Type B pancreatic cell (in vitro differentiated cells): ENCODE measurements at places on chromosomes 5 and 9. TPM values are rescaled to one million over a fixed set of nuclear protein-coding genes. Genes with fewer than 3 reads are reported as not detected.

Gene DRD1
- total RNA-seq, result 0.17 and 0.87 TPM in 2 replicates

Gene LMX1B
- total RNA-seq, result 13.6 and 33.6 TPM in 2 replicates

Gene CCDC171
- total RNA-seq, result 1.5 and 7.4 TPM in 2 replicates

Gene SPAG8
- total RNA-seq, result 0.71 and 14.2 TPM in 2 replicates

Gene COMMD10
- 21.8 and 28.6 TPM in 2 replicates for total RNA-seq

DNA sequence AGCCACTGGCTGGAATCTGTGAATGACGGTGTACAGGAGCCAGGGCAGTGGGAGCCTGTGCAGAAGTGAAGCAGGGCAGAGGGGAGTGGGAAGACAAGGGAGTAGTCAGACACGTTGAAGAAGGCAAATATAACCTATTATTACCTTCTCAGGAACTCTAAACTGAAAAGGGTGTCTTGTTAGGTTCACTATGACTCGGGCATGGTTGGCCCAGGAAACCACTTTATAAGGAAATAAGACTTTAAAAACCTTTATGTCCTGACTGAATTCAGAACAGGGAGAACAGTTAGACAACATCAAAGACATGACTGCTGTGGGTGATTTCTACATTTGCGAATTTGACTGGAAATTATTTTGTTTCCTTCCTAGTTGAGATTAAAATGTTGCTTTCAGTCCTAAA lies 107.5 kb downstream of the ACER2 start:
- no peak for DNase-seq

GRCh38 chr5:50711280-50711679 lies 44.8 kb downstream of the PARP8 start:
- DNase-seq, result no peak

- no peak for DNase-seq
Measured at GRCh38 chr5:173733425-173733824, 117.0 kb upstream of the BOD1 start.

- no peak for DNase-seq
Measured at GRCh38 chr5:75325242-75325641, 11.8 kb upstream of the HMGCR start.

DNA sequence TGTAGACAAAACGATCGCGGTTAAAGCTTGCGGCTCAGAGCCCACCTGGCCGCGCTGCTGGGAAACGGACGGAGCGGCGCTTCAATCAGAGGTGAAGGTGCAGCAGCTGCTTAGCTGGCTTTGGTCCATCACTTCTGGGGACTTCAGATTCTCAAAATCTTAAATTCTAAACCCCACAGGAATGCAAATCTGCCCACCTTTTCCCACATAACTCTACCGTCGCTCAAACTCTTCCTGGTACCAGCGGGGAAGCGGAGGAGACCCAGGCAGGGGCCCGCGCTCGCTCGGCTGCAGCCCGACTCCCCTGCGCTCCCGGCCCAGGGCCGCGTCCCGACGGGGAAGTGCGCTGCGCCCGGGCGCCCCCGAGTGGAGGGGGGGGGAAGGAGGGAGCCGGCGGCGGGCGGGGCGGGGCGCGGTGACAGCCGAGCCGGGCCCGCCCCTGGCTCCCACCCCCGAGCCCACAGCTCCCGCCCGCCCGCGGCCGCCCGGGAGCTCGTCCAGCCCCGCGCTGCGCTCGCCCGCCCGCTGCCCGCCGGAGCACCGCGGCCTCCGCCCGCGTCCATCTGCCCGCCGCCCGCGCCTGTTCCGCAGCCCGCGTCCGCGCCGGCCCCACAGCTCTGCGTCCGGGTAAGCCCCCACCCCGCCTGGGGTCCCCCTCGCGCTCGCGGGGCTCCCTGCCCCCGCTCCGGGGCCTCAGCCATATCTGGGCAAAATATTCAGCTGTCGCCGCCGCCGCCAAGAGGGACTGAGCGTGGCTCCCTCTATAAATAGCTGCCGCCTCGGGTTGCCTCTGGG lies at the start of gene TMOD1:
Gene TMOD1, plus strand, starts transcription at position 490 of the 795 bp plus-strand sequence. CDS start 22,523 bp downstream, outside the sequence.
- DNase-seq, result no peak

GRCh38 chr5:96489532-96489931 lies 56.5 kb upstream of the PCSK1 start:
- DNase-seq, result no peak
